Kidney epithelial cell (primary cell): ENCODE measurements at places on chromosomes 5 and 9. TPM values are rescaled to one million over a fixed set of nuclear protein-coding genes. Genes with fewer than 3 reads are reported as not detected.

The OMD gene
- total RNA-seq: not detected in 2 replicates

The SKP1 gene
- 222 and 233 TPM in 2 replicates for total RNA-seq

The DOCK2 gene
- 2.2 and 3.9 TPM in 2 replicates for total RNA-seq

The GTF2H2C gene
- total RNA-seq: 28.4 and 31.3 TPM in 2 replicates

The PCDHGA12 gene
- total RNA-seq: 2.1 and 3.6 TPM in 2 replicates

The NSD1 gene
- total RNA-seq: 33.8 and 37.5 TPM in 2 replicates

The LHFPL2 gene
- total RNA-seq: 33.1 and 39.0 TPM in 2 replicates

The STC2 gene
- total RNA-seq: 136 and 219 TPM in 2 replicates

The FSD1L gene
- 3.3 and 4.9 TPM in 2 replicates for total RNA-seq

The TRPM3 gene
- 0.07 TPM in 1 of 2 replicates, not detected in the other for total RNA-seq

The PALM2AKAP2 gene
- 10.1 and 19.3 TPM in 2 replicates for total RNA-seq

The SPATA31D4 gene
- total RNA-seq: not detected in 2 replicates

The RAI14 gene
- total RNA-seq: 116 and 117 TPM in 2 replicates
